Heart left ventricle (tissue), 16 donors: ENCODE measurements at places on chromosomes 11 and 22. TPM values are rescaled to one million over a fixed set of nuclear protein-coding genes. Genes with fewer than 3 reads are reported as not detected.

Gene JHY
- total RNA-seq: 2.3 TPM

Gene RAB6A
- 123 TPM for total RNA-seq

Gene HIRA
- 16.0 TPM for total RNA-seq

Gene OR8D4
- not detected for total RNA-seq

Gene NXPE1
- not detected for total RNA-seq
